Camera-type eye (tissue), 1 donor: ENCODE measurements at places on chromosomes 5 and 9. TPM values are rescaled to one million over a fixed set of nuclear protein-coding genes. Genes with fewer than 3 reads are reported as not detected.

ENG gene
- 21.5 TPM for total RNA-seq

SPATA31A3 gene
- not detected for total RNA-seq

PRDM9 gene
- not detected for total RNA-seq

SPACA9 gene
- total RNA-seq: 2.8 TPM

ARL14EPL gene
- total RNA-seq: not detected

GABRA6 gene
- total RNA-seq: not detected

SETX gene
- 97.5 TPM for total RNA-seq

SLC36A2 gene
- total RNA-seq: not detected

CCL21 gene
- total RNA-seq: 16.9 TPM

PCDHGB2 gene
- 14.6 TPM for total RNA-seq

PKD2L2 gene
- not detected for total RNA-seq

PLPPR1 gene
- total RNA-seq: 73.4 TPM

ANKRD18A gene
- 4.6 TPM for total RNA-seq

REXO4 gene
- total RNA-seq: 20.8 TPM

PFN3 gene
- total RNA-seq: not detected

C9 gene
- not detected for total RNA-seq

NME5 gene
- 5.6 TPM for total RNA-seq

IFNA2 gene
- not detected for total RNA-seq

ECSCR gene
- 10.8 TPM for total RNA-seq

BTNL9 gene
- total RNA-seq: 4.7 TPM

MVB12B gene
- 34.1 TPM for total RNA-seq

CER1 gene
- 0.88 TPM for total RNA-seq

VDAC1 gene
- total RNA-seq: 159 TPM

SPATA31C1 gene
- total RNA-seq: not detected

TSSK1B gene
- total RNA-seq: 0.38 TPM

GRM6 gene
- total RNA-seq: 38.8 TPM

RNF183 gene
- 0.66 TPM for total RNA-seq

LCN2 gene
- 21.4 TPM for total RNA-seq

ANKRD34B gene
- not detected for total RNA-seq

PRKAA1 gene
- total RNA-seq: 100 TPM
